ENCODE measurements at places on chromosomes 16 and 17.

- no peak for DNase-seq
These were observed 222.9 kb upstream of the IRX3 start for GRCh38 chr16:54509456-54509855.

GRCh38 chr16:19888834-19889233, 4.2 kb upstream of the GPRC5B start:
- no peak for DNase-seq

DNA sequence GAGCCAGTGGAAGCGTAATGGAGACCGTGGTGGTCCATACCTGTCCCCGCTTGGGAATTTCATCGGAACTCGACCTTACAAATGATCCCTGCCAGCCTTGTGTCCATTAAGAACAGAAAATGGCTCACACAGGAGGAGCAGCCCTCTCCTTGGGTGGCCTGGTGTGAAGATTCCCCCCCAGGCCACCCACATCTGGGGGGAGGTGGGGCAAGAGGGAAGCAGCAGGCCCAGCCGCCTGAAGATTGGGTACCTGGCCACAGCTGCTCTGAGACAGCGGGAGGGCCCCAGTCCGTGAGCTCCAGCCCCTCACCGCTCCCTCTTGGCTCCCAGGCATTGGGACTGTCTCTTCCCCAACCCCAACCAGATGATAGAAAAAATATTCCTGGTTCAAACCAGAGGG, 277.8 kb upstream of the FOXF1 start:
- no peak for DNase-seq

DNA sequence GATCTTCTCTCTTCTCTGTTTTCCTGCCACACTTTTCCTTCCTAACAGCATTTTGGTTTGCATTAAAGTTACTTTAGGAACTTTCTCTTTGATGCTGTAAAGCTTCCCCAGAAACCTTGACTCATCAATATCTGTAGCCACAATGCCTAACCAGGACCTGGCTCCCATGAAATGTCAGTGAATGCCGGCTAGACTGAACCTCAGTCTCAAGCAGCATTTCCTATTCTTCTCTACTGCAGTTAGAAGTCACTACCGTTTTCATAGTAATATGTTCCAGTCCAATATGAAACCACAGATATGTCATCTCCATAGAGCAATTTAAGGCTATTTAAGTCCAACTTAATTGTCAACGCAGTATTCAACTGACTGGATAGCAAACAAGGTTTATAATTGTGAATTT, 28.9 kb downstream of the ITFG1 start:
- no peak for DNase-seq

DNA sequence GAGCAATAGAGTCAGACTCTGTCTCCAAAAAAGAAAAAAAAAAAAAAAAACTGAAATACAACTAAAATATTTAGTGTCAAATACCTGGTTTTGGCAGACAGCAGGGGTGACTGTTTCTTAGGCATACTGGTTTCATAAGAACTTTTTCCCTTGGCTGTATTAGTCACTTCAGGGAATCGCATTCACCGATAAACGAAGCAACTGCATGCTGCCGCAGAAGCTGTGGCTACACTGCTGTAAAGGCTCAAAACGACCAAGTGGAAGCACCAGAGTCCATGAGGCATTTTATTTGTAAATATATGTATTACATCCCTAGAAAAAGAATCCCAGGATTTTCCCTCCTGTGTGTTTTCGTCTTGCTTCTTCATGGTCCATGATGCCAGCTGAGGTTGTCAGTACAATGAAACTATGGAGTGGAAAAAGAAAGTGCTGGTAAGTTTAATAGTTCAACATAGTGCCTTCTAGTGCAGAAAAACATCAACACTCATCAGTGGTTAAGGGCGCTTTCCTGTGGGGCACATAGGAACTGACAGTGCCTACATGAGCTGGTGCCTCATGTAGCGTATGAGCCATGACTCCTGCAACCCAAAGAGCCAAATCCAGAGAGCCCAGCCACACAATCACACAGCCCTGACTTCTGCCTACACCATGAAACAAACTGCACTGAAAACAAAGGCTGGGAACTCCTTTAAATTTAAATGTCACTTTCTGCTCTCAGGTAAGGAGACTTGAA, 7.3 kb downstream of the RPS15A start:
- DNase-seq, result no peak

- no peak for DNase-seq
These were observed 64.1 kb downstream of the NEUROD2 start for GRCh38 chr17:39543664-39544063.

GRCh38 chr16:85639529-85640253, 26.6 kb downstream of the GSE1 start:
- DNase-seq, result no peak

DNA sequence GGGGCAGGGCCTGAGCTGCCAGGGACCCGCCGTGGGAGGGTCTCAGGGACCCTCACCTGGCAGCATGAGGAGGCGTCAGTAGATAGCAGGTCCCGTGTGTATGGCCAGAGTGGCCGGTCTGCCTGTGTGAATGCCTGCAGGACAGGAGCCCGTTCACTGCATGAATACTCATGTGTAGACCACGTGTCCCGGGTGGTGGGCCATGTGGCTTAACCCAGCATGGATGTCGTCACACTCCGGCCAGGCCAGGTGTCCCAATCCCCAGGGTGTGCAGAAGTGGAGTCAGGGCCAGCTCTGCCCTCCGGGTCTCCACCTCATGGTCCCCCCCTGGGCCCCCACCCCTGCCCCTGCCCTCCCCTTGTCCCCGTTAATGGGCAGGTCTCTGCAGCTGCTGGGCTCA, 53.7 kb downstream of the BAHCC1 start:
- DNase-seq, result no peak

- DNase-seq, result no peak
These were observed 17.2 kb downstream of the CMIP start for GRCh38 chr16:81461766-81462165.

- DNase-seq, result no peak
These were observed 41.4 kb downstream of the MIS12 start for GRCh38 chr17:5527601-5528250.

GRCh38 chr16:50526796-50527195, 21.4 kb upstream of the NKD1 start:
- DNase-seq, result no peak

DNA sequence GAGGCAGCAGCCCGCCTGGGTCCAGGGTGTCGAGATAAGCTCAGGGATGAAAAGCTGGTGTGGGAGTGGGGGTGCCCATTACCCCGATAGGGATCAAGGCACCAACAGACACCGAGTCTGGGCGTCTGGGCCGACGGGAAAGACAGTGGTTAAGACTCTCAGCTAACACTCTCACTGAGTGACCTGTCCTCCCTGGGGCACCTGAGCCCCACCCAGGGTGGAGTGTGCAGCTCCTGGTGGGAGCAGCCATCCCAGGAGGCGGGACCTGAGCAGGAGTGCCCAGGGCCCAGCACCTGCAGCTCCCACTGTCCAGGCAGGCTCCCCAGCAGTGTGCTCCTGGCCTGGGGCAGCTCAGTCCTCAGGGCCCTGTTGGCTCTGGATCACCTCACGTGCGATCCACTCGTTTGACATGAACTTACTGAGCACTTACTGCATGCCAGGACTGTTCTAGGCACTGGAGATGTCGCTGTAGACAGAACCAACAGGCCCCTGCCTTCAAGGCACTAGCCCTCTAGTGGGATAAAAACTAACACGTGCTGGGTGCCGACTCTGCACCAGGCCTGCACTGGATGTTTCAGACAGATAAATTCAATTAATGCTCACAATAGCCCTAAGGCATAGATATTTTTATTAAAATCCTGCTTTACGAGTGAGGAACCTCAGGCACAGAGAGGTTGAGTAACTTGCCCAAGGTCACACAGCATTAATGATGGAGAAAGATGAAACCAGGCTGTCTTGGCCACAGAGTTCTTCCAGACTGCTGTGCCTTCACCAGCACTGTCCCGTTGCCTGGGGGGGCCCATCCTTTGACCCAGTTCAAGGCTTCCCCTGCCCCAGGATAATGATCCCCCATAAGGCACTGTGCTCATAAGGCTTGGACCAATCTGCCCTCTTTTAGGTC, 1.9 kb downstream of the EVPLL start:
- DNase-seq, result no peak

- no peak for DNase-seq
These were observed 89.8 kb downstream of the GSG1L start for GRCh38 chr16:27973678-27974077.

GRCh38 chr17:29615492-29616299, 7.0 kb downstream of the CORO6 start:
- peak; percentile 68 for DNase-seq

DNA sequence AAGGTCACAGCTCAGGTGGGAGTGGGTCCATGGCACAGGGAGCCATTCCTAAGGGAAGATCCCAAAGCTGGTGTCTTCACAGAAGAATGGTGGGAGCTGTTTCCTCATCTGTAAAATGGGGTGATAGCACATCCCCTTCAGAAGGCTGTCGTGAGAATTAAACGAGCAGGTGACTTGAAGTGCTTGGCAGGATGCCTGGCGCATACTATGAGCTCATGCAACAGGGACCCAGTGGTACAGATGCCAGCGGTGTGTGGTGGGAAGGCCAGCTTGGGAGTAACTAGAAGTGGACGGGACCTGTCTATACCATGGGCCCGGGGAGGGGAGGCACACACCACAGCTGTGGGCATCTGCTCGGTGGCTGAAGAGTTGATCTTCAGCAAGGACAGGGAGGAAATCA, 189.3 kb upstream of the TNRC6C start:
- DNase-seq, result no peak

- DNase-seq, result no peak
These were observed 10.3 kb downstream of the KCTD13 start for GRCh38 chr16:29915590-29916247.

DNA sequence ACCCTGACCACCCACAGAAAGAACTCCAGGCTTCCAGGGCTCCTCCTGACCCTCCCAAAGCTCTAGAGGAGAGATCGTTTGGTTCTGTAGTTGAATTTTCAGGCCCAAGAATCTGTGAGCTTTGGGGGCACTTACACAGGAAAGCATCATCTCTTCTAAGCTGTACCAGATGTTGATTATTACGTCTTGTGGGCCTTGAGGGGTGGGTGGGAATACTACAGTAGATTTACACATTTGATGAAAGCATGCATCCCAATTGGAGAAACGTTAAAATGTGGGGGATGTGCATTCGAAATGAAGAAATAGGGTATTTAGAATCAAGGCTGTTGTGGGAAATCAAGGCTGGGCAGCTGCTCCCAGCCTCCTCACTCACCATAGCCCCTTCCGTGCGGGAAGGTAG, 61.9 kb downstream of the MGAT5B start:
- DNase-seq, result no peak

DNA sequence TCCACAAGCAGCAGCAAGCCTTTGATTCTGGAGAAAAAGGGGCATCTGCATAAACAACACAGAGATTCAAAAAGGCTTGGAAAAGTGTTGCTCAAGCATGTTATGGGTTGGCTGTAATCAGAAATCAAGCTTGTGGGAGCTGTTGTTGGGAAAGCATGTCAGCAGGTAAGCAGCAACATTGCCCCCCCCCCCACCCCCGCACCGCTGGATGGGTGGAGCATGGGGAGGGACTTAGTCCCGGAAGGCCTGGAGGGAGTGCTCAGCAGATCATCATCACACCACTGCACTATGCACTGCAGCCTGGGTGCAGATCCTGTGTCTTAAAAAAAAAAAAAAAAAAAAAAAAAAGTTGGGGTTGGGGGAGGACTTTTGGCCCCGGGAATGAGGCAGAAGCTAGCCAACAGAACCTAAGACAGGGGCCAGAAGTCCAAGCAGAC, 16.8 kb upstream of the AKAP1 start:
- DNase-seq, result no peak

- DNase-seq, result no peak
These were observed 1.8 kb downstream of the CACNG3 start for GRCh38 chr16:24257958-24258357.

DNA sequence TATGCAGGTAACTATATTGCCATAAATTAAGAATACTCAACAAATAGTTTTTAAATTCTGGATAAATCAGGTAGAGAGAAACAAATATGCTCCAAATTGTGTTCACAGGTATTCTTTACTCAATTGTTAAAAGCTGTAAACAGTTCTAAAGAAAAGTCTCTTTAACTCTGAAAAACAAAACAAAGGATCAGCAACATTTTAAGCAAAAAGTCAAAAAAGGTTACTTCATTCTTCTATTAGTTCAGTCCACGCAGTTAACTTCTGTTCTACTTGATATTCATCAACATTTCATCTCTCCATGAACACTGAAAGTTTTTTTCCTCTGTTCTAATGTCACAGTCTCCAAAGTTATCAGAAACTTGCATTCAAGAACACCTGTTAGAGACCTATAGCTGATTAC, 47.9 kb downstream of the SCPEP1 start:
- DNase-seq, result no peak

GRCh38 chr17:61487989-61488595, 35.9 kb downstream of the TBX4 start:
- no peak for DNase-seq

DNA sequence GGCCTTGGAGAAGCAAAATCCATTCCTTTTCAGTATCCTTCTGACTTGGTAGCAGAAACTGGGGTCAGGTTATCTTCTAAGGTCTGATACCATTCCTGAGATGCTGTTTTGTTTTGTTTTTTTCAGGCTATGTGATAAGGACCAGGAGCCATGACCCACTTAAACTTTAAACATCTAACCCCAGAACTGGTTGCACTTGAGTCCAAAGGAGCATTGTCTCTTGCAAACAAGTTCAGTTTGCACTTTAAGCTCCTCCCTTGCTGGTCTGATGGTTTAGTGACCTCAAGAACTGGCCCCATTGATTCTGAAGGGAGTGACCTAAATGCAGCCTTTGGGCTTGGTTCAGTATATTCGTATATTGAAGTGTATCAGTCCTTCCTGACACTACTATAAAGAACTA, 75.2 kb downstream of the ERCC4 start:
- DNase-seq, result no peak

DNA sequence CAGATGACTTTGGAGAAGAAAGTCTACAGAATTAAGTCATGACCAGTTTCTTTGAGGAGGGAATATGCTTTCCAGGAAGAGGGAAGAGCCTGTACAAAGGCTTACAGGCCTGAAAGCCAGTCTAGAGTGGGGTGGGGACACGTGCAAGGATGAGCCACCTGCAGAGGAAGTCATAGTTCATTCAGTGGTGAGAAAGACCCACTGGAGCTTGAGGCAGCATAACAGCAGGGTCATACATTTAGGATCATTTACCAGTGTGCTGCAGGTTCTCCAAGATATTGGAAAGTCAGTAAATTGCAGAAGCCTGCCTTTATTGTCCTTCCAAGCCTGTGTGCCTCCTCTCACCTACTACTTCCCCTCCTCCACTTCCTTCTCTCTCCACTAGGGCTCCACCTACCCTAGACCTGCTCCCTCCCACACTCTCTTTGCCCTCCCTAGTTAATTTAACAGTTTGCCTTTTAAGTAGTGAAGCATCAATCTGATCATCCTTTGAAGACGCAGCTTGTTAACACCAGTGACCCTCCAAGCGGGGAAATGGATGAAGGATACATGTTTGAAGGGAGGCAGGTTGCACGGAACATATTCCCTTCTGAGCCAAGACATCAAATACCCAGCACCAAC, 40.2 kb downstream of the CDRT15 start:
- DNase-seq, result no peak

DNA sequence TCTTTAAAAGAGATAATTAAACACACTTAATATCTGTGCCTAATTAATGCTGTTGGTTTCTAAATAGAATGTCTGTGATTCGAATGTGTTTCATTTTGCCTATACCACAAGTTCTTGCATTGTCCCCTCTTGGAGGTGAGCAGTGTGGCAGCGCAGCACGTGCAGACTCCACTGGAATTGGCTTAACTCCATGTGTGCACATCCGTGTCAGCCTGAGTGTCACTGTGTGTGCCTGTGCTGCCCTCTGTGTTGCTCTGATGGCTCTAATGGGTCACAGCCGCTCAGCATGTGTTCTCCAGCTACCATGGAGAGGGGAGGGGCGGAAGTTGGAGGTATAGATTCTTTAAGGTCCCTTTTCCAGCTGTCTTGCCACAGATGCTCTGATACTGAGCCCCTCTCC, 226.6 kb downstream of the SPECC1 start:
- no peak for DNase-seq

GRCh38 chr17:19533718-19534561, at the start of gene SLC47A1:
Gene SLC47A1, plus strand, starts transcription at chr17:19533854. Its CDS starts 86 bp downstream, at chr17:19533940.
- DNase-seq, result no peak

Data from D721Med (cell line).